NCI-H524 (cell line): ENCODE measurements at places on chromosomes 3 and 15.

DNA sequence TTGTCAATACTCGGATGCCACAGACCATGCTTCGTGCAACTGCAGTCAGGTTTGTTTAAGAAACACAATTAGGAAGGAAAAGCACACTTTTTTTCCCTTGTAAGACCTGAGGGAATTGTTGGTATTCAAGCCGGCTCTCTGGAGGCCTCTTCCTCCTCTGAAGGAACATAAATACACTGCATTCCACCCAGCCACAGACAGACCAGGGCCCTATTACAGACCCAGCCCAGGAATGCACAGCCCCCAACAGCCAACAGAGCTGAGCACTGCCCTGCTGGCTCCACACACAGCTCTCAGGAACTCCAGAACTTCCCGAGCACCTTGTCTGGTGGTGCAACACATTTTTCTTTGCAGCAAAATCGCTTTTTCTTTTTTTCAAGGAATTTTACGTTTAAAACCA, 488.7 kb upstream of the PROK2 start:
- DNase-seq = no peak

- DNase-seq = no peak
Measured at GRCh38 chr15:91807122-91807521, 46.4 kb upstream of the SLCO3A1 start.

DNA sequence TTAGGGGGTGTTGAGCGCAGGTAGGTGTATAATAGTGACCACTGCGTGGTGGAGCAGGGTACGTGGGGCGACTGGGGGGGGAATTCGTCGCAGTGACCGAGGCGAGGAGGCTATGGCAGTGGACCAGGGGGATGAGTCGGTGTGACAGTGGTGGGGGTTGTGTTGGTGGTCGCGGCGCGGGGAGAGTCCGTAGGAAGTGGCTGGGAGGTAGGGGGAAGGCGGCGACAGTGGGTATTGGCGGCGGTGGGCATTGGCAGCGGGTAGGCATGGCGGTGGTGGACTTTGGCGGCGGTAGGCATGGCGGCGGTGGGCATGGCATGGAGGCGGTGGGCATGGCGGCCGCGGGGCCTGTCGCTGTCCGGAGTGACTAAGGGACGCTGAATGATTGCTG, 739 bp downstream of the SNRPN start:
- DNase-seq = no peak

GRCh38 chr3:17969985-17970568, 227.6 kb upstream of the TBC1D5 start:
- no peak for DNase-seq

DNA sequence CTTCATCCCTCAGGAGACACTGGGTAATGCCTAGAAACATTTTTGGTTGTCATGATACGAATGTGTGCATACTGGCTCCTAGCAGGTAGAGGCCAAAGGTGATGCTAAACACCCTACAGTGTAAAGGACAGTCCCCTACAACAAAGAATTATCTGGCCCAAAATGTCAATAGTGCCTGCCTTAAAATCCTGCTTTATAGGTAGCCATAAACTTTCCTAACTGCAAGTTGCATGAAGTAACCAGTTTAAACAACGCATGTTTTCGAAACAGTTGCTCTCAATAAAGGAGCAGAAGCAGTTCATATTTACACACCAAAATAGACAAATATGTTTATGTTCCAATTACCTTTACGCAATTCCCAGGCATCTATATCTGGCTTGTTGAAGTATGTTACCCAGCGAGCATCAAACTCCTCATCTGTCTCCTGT, 9.1 kb downstream of the COX5A start:
- no peak for DNase-seq

DNA sequence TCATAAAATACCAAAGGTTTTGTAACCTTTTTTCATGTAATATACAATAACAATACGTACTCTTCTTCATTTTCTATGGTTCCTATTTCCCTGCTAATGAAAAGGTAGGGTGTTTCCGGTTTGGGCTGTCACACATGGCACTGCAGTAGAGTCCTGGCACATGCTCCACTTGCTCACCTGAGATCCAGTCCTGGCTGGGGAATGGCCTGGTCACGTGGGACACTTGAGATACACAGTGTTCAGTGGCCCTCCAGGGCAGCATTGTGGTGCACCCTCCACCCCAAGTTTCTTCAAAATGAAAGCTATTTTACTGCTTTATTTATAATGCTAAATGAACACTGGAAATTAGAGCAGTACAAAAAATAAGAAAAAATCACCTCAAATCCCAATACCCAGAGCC, 23.2 kb downstream of the MRPS25 start:
- no peak for DNase-seq

GRCh38 chr15:25736461-25736860, 126.7 kb downstream of the ATP10A start:
- no peak for DNase-seq

DNA sequence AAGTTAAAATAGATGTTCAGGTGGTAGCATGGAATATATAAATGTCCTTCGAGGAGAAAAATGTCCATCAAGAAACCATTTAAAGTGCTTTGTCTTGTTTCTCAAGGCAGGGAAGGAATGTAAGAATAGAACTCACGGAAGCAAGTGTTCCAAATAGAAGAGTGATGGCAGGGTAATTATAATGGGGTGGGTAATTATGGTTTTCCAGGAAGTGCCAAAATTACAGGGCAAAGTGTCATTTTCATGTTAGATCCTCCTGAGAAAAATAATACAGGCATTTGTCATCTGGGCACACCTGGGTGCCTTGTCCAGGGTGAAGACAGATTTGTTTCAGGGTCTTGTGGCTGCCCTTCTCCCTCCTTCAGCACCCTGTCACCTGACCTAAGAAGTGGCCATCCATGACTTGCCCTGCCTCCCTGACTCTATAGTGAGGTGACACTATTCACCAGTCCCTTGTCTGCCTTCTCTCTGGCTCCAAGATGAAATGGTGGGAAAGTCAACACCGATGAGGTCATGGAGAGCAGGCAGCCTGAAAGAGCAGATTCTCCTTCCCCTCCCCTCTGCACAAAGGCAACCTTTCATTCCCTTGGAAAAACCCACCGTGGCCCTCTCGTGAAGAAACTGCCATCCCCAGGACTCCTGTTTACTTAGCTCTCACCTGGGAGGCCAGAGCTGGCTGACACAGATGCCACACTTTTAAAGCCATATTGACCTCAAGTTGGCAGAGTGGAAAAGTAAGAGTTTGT, 45.1 kb upstream of the AMOTL2 start:
- no peak for DNase-seq

DNA sequence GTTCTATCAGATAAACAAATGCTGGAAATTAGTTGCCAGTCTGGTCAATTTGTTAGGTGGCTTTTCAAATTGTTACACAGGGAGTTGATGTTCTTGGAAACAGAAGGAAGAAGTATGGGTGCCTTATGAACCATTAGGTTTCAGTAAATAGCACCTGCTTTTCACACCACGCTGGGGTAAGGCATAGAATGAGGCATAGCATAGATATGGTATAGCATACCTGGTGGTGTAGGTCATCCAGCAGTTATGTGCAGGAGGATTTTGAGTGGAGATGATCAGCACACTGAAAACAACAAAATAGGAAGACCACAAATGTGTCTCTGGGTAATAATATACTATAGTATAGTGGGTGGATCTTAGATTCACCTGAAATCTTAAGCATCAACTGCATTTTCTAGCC, 121.4 kb downstream of the GMPS start:
- DNase-seq = no peak

DNA sequence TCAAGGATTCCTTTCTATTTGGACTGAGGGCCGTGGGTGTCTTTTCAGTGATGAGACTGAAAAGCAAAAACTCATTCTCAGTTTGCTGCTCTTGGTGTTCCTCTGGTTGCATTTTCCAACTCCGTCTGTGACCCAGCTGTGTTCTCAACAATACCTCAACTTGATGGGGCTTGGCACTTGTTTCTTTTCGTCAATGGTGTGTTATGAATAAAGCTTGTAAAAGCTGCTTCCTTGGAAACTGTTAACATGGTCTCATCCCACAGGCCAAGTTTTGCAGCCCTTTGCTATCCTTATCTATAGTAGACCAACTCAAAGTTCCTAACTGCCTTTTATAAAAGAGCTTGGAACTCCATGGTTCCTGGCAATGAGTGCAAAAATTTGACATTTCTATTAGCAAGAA, 142.5 kb upstream of the UBE2E1 start:
- no peak for DNase-seq

- DNase-seq = no peak
Measured at GRCh38 chr3:38563070-38563885, 67.1 kb downstream of the EXOG start.

- DNase-seq = no peak
Measured at GRCh38 chr3:177421481-177421785, 224.2 kb upstream of the TBL1XR1 start.

- DNase-seq = no peak
Measured at GRCh38 chr15:77571181-77571580, 61.5 kb downstream of the LINGO1 start.

DNA sequence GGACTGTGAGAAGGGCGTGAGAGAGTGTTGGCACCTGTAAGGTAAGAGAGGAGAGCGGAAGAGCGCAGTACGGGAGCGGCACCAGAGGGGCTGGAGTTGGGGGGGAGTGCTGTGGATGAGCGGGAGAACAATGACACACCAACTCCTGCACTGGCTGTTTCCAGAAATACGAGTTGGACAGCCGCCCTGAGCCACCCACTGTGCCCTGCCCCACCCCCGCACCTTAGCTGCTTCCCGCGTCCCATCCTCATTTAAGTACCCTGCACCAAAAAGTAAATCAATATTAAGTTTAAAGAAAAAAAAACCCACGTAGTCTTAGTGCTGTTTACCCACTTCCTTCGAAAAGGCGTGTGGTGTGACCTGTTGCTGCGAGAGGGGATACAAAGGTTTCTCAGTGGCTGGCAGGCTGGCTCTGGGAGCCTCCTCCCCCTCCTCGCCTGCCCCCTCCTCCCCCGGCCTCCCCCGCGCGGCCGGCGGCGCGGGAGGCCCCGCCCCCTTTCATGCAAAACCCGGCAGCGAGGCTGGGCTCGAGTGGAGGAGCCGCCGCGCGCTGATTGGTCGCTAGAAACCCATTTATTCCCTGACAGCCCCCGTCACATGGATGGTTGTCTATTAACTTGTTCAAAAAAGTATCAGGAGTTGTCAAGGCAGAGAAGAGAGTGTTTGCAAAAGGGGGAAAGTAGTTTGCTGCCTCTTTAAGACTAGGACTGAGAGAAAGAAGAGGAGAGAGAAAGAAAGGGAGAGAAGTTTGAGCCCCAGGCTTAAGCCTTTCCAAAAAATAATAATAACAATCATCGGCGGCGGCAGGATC, at the start of gene SOX2:
Gene SOX2, plus strand, starts transcription at position 601 of the 811 bp plus-strand sequence. CDS start 436 bp downstream, outside the sequence.
- DNase-seq = peak; percentile 72

- DNase-seq = no peak
Measured at GRCh38 chr15:58605931-58606530, 143.5 kb downstream of the ADAM10 start.

DNA sequence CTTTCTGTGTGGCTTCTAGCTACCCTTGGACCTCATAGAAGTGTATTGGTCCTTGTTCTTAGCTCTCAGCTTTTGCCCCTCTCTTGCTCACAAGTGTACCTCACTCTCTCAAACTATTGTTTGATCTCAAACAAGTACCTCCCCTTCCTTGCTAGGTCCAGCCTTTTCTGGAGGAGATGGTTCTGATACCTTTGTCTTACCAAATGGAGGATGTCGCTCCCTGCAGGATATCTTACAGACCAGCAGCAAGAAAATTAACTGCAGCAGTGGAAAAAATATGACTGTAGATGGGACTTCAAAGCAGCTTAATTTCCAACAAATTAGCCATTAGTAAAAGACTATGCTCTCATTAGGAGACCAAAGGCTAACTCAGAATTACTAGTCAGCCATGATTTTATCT, 388.1 kb upstream of the ROBO2 start:
- DNase-seq = no peak

- no peak for DNase-seq
Measured at GRCh38 chr3:141844108-141844507, 32.3 kb upstream of the ATP1B3 start.

GRCh38 chr3:135760581-135760980, 204.9 kb upstream of the PPP2R3A start:
- DNase-seq = no peak

GRCh38 chr3:197615430-197615829, 59.7 kb upstream of the BDH1 start:
- DNase-seq = no peak

GRCh38 chr3:160755776-160756304, at the start of gene PPM1L:
Gene PPM1L, plus strand, starts transcription at chr3:160756231.
- peak; percentile 66 for DNase-seq

DNA sequence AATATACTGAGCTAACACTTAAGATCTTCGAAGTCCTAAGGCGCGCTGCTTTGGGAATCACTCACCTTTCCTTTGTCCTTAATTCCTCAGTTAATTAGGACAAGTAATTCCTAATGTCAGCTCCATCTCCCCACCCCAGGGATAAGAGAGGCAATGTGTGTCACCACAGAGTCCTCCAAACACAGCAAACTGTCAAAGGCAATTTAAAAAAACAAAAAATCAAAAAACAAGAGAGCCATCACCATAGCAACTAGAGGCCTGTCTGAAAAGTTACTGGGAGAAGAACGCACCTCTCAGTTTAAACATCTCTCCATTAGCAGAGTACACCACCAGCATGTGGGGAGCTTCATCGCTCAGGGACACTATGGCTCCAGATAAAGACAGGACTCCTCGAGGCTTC, 101.7 kb downstream of the OSBPL10 start:
- no peak for DNase-seq

DNA sequence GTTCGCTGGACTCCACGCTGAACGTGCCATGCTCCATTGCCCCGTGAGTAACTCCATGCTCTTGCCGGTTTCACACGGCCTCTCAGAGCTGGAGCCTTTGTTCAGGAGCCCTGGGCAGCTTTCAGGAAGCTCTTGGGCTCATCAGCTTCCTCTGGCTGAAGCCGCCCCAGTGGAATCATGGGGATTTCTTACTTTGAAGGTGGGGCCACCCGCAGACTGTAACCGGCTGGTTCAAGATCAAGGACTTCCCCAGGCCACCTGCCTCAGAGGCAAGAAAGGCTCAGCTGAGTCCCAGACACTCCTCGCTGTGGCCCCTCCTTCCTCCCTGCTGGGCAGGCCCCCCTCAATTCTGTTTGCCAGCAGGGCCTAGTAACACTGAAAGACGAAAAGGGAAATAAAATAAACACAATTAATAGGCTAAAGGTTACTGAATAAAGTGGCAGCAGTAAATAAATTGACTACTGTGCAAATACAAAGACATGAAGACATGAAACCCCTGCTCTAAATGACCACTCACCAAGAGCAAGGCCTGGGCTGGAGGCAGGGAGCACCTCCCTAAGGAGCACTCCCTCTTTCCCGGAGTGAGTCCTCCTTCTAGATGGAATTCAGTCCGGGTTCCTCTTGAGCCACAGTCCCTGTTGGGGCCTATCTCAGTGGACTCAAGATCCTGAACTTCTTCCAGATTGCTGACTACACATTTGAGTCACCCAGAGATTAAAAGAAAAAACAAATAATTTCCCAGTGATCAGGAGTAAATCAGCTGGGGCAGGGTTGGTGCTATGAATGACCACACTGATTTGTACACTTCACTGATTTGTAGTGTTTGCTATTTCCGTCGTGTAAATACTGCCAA, 51.0 kb downstream of the ZDHHC19 start:
- peak; percentile 15 for DNase-seq

- DNase-seq = no peak
Measured at GRCh38 chr15:69983696-69984265, 113.9 kb downstream of the TLE3 start.

- DNase-seq = no peak
Measured at GRCh38 chr3:165835431-165835830, 1.8 kb downstream of the BCHE start.

GRCh38 chr15:67601073-67601472, 58.6 kb downstream of the MAP2K5 start:
- DNase-seq = no peak
